Activated T-helper 1 cell treated with anti-CD3 and anti-CD28 coated beads, Interleukin-12 subunit alpha, Interleukin-12 subunit beta, Interleukin-2, Interleukin-4 antibody, amounts not matched to agents 30 ng/mL and 10 ng/mL and 1 ng/mL, durations not matched to agents 14 hours and 24 hours and 36 hours (primary cell): ENCODE measurements at places on chromosomes 7 and 10. TPM values are rescaled to one million over a fixed set of nuclear protein-coding genes. Genes with fewer than 3 reads are reported as not detected.

KAZALD1 gene
- total RNA-seq, result 0.57 and 0.73 TPM in 2 replicates

DNA sequence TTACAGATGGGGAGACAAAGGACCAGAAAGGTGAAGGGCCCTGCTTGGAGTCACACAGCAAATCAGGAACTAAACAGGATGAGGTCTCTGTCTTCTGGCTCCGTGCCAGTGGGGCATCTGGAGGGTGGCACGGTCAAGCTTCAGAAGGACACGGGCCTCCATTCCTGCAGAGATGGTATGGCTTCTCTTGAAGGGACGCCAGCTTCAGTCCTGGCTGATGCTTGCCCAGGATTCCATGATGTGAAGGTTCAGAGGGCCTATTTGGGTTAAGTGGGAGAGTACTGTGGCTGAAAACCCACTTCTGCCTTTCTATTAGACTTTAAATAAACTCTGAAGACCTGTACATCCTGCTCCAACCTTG is 6.1 kb downstream of the RAMP3 start:
- no peak overlapping the region for H3K27ac ChIP-seq
- no peaks in the 10 kb centered on the region for H3K36me3 ChIP-seq
- H3K4me3 ChIP-seq, result no peak overlapping the region
- peaks cover 8% of the 10 kb centered on the region for H3K4me1 ChIP-seq

SEMA3A gene
- 0.34 TPM in 1 of 2 replicates, not detected in the other for total RNA-seq

CPN1 gene
- total RNA-seq, result not detected in 2 replicates

HHEX gene
- 0.16 and 0.32 TPM in 2 replicates for total RNA-seq

GRCh38 chr10:132996603-132997343 is 54.4 kb upstream of the CFAP46 start:
- no peaks in the 10 kb centered on the region for H3K27me3 ChIP-seq
- no peak for DNase-seq
- H3K4me1 ChIP-seq, result no peaks in the 10 kb centered on the region
- no peak overlapping the region for H3K4me3 ChIP-seq
- H3K27ac ChIP-seq, result no peak overlapping the region

ITGB8 gene
- total RNA-seq, result 0.03 TPM in 1 of 2 replicates, not detected in the other

CLEC2L gene
- not detected in 2 replicates for total RNA-seq
